ENCODE measurements at places on chromosomes 2 and 18.

- DNase-seq, result no peak
These were observed 59.7 kb downstream of the CXCR4 start for GRCh38 chr2:136058262-136058661.

DNA sequence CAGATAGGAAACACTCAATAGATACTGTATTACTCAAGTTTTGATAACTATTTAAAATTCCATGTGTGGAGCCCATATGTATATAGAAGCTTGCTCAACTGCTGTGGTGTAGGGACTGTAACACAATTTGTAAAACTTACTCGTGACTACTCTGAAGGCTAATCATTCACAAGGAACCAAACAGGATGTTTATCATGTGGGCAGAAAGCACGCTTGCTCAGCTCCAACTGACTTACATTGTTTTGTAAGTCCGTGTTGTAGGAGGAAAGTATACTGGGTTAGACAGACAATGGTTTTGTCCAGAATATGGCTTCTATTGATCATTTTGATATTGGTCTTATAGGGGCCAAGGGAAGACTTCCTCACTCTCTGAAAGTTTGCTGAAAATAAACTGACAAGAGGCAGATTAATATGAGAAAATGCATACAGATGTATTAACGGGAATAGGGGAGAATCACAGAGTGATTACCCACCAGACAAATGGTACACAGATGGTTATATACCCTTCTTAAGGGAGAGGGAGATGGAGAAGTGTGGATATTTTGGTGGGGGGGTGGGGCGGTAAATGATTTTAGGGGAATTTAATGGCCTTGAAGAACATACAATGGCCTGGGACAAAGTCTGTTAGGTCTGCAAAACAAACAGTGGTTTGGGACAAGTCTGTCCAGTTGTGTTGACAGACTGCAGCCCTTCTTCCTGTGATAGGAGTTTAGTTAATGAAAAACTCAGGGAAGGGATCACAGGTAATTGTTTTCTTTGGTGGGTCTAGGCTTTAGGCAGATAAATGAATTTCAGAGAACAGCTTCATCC, 259.3 kb upstream of the SP5 start:
- DNase-seq, result no peak

DNA sequence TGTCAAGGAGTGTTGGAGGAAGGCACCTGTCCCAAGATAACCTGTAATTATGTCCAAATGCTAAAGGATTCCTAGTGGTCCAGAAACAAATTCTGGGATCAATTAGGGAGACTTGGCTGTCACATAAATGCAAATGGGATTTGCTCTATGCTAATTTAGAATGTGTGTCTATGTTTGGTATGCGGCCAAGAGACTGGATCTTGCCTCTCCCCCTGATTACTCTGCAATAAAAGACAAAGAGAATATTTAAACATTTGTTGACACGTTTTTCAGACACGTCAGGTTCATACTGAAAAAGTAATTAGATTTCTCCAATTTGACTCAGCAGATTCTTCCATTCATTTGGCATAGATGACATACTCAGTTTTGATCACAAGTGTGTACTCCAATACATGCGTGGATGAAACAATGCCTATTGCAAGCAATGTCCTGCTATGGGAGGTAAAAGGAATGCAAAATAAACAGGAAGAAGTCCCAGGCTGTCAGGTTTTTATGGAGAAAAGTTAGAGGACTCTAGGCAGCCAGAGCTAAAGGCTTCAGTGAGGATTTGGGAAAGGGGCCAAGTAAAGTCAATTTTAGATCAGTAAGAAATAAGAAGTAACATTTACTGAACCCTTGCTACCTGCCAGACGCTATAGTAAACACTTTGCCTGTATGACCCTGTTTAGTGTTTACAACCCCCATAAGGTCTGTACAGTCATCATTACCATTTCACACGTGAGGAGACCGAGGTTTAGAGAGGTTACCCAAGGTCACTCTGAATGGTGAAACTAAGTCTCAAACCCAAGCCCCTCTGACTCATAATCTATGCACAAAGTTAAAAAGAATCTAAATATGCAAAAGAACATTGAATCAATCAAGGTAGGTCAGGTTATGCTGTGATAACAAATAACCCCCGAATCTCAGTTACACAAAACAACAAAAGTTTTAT, 7.8 kb downstream of the ANTXR1 start:
- DNase-seq, result no peak

DNA sequence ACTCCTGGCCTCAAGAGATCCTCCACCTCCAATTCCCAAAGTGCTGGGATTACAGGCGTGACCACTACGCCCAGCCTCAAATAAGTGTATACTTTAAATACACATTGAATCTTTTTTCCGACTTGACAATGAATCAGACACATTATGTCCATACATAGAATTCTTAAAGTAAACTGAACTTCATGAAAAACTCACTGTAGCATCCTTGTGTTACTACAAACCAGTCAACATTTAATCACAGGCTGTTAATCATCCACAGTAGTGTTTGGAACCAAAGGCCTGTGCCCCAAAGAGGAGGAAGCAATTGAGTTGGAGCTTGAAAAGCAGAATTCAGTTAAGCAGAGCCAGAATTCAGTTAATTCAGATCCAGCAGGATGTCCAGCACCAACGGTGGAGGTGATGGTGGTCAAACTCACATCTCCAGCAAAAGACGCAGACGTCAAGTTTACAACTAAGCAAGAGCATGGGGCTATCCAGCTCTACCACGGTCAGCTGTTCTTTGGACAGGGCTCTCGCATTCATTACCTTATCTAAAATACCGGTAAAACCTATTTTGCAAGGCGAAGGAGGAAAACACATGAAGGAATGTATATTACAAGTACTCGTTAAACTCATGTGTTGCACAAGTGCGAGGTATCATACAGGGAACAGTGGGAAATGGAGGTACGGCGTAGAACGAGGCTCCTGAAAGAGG, 1.2 kb downstream of the SLC39A6 start:
- DNase-seq, result peak; percentile 21

DNA sequence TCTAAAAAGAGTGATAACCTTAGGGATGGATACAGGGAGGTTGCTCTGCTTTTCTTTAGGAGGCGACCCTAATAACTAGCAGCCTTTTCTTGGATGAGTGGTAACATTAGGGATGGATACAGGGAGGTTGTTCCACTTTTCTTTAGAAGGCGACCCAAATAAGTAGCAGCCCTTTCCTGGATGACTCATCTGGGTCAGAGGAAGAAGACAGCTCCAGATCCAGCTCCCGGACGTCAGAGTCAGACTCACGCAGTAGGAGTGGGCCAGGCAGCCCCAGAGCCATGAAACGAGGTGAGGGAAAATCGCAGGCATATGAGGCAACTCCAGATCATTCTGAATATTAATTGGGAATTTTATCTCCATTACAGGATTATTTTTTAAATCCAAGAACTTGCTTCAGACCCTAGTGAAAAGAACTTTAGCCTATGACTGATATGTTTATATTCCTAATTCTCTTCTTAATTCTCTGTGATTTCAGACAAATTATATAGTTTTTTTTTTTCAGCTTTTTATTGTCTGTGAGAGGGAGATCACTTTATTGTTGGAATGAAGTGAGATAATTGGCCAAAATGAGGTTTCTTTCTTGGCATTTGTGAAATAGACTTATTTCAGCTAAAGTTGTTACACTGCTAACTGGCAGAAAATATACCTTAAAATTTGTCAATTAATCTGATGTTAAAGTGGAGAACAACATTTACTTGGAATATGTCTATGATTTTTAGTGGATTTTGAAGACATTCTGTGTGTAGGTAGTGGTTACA, 31.2 kb upstream of the C1GALT1C1L start:
- DNase-seq, result no peak

DNA sequence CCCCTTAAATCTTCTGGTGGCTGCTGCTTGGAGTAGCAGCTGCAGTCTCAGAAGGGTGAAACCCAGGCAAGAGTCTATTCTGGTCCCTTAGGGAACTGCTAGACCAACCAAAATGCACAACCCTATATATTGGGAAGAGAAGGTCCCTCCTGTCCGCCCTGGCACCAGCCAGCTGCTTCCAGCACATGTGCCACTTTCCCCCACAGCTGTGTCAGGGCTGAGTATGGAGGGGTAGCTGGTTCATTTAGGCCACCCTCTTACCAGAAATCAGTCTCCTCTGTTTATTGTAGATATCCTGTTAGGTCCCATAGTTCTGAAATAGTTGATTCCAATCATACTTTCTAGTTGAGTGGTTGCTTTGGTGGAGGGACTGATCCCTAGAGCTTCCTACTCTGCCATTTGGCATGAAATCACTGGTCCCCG, 68.9 kb downstream of the BIRC6 start:
- DNase-seq, result no peak

DNA sequence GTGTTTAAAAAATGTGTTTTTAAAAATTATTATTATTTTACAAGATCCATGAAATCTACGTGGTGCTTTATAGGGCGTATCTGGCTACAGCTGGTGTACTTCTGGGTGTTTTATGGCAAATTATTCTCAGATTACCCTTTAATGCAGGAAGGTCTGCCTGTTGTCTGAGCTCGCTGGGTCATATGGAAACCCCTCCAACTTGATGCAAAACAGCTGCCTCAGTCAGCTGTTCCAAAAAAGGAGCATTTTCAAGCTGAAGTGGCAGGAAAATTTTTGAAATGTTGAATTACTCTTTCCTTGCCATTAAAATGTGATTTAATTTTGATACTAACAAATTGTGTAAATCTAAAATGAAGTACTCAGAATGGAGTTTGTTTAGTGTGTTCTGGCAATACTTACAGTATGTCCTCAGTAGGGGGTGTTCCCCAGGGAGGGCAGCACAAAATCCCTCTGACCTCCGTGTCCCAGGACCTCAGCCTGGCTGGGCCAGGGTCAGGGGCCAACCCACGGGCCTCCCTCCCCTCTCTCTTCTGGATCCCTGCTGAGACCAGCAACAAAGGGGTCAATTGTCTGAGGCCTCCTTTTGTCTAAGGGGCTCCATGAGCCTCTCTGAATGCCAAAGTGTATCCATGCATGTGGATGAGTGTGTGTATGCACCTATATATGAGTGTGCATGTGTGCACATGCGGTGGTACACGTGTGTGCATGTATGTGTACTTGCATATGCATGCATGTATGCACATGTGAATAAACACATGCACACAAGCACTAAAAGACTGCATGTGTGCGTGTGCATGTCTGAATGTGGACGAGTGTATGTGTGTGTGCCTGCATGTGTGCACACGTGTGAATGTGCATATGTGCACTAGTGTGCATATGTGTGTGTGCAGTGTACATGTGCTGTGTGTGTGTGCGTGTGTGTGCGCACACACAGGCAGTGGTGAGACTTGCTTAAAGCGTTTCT, 105.4 kb downstream of the ACOXL start:
- no peak for DNase-seq

- no peak for DNase-seq
These were observed 1377.6 kb upstream of the PIK3C3 start for GRCh38 chr18:40577239-40577980.

DNA sequence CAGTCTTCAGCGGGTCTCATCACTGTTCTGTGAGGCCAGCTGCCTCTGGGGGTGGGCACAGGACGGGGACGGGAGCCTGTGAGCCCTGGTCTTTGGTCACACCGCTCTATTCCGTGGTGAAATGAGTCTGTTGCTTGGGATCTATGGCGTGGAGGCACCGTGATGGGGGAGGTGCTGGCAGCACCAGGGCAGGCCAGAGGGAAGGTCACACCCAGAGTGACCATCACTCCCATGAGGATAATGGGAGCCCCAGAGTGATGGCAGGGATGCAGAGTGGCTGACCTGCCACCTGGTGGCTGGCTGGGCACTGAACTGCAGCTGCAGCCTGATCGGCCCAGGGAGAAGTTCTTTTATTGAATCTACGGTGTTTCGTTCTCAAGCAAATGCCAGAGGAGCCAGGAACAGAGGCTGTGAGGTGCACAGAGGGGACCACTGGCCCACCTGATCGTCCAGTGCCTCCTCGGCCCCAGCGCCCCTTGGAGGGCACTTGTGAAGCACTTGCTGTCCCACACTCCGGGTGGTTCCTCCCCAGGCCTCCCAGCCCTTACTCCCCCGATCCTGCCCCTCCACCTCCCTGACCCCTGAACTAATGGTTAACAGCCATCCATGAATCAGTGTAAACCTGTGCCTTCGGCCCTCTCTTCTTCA, 17.9 kb downstream of the KCNIP3 start:
- no peak for DNase-seq

DNA sequence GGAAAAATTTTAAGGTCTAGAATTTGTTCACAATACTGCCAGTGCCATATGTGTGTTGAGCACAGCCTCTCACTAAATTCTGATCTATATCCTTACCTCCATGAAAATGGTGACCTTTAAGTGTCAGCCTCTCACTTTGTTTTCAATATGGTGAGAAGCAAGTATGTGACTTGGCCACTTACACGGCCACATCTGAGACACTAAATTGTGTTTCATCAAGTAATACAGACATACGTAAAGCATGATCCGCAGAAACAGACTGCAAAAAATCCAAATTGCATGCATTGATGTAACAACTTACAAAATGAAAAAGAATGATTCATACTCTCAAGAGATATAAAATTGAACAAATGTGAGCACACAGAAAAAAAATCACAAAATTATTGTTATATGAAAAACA, 55.2 kb upstream of the UGP2 start:
- no peak for DNase-seq

- DNase-seq, result no peak
These were observed 461.0 kb downstream of the DLGAP1 start for GRCh38 chr18:3993941-3994687.

DNA sequence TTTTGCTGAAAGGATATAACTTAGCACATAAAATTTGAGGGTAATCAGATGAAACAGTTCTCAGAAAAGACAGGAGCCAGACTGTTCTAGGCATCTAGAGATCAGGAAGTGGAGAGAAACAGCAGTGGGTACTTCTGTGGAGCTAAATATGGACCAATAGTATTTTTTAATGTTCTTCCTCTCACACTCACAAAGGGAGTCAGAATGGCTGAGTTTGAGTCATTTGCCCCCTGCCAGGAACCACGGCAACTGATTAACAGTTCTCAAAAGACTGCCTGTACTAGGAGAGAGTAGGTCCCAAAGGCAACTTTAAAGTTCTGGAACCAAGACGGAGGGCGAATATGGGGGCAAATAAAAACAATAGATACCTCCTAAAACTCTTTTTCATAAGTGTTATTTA, 107.5 kb downstream of the GULP1 start:
- no peak for DNase-seq

DNA sequence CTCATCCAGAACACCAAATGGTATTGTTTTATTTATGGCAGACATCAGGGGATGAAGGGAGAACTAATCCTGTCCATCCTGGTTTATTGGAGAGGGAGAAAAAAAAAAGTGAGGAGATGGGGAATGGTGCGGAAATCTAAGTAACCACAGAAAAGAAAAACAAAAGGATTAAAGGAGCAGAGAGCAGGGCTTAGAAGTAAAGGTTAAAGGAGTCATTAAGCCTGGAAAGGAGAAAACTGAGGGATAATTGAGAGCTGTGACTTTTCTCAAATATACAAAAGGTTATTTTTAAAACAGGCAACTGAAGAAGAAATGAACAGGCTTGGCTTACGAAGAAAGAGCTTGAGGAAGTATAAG, 127.2 kb upstream of the PPP1CB start:
- DNase-seq, result no peak

GRCh38 chr2:20415511-20415918, 31.4 kb upstream of the RHOB start:
- no peak for DNase-seq
